ENCODE measurements at places on chromosomes 3 and 15.
A peak's percentile ranks its signal among the peaks of the same experiment; 100 is the strongest.

DNA sequence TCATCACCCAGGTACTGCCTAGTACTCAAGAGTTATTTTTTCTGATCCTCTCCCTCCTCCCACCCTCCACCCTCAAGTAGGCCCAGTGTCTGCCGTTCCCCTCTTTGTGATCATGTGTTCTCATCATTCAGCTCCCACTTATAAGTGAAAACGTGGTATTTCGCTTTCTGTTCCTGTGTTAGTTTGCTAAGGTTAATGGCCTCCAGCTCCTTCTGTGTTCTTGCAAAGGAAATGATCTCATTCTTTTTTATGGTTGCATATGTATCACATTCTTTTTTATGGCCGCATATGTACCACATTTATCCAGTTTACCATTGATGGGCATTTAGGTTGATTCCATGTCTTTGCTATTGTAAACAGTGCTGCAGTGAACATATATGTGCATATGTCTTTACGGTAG, 8.2 kb upstream of the GANC start:
- DNase-seq: no peak

GRCh38 chr15:40355976-40356585, 1.9 kb upstream of the DISP2 start:
- no peak for DNase-seq

DNA sequence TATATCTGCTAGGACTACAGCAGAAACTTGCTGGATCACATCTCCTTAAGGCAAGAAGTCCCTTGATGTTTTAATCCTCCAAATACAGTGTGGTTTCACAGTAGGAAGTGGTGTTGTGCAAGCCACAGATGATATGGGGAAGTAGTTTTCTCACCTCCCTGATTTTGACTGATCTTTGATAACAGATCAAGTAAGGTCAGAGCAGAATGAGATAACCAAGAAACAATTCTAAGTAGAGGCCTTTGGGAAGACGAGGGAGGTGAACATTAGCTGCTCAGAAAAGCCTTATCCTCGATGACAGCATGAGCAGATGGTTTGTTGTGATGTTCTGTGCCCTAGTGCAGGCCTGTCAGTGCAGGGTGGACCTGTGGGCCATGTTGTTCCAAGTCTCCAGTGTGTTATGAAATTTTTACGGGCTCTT, 61.3 kb downstream of the RIOX2 start:
- no peak for DNase-seq

DNA sequence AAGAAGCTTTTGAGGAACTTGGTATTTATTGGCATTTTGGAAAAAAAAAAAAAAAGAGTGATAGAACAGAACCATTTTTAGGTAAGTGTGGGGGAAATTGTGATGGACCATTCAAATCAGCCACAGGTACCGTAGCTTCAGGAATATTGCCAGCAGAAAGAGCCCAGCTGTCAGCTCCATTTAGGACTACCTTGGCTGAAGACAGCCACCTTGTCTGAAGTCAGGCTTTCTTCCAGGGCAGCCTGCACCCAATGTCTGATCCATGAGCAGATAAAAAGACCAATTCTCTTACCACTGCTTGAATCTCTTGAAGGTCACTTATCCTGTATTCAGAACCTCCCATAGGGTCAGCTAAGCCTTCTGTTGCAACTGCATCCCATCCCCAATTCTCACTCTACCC, 37.6 kb downstream of the SLCO3A1 start:
- no peak for DNase-seq

DNA sequence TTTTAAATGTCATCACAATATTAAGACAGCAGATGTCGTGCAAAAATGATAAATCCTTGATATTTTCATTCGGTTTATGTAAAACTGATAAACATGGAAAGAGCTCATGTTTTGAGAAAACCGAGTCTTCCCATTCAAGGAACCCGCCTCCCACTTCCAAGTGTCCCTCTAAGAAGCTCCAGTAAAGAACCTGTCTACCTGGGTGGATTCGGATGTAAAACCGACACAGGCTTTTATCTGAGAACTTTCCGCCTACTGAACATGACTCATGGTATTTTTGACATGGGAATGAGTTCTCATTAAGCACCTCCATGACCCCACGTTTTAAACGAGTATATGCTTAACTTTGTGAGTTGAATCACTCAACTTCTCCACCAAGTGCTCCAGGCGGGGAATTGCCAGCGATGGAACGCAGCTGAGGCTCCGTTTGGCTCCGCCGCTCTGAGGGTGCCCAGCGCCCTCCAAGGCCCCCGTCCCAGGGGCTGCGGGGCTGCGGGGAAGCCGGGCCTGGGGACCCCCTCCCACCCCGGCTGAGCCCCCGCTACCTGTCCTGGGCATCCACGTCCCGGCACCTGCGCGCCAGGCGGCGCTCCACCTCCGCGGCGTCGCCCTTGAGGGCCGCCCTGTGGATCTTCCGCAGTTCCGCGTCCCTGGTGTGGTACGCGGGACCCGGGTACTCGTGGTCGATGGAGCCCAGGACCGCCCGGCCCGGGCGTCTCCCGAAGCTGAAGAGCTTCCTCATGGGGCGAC, 119.9 kb downstream of the LMLN start:
- peak; percentile 26 for DNase-seq

DNA sequence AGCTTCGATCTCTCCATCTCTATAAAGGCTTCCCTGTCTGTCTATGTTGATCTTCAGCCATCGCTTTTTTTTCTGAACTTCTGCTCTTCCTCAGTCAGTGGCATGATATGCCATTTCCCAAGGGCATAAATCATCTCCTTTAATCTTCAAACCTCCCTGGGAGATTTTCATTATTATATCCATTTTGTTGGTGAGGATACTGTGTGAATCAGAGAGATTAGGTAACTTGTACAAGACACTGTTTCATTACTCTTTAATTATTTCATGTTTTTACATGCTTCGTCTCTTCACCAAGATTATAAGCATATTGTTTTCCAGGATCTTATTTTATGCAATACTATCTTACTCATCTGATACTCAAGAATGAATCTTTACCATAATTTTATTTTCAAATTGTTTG, 124.8 kb upstream of the ATP11B start:
- no peak for DNase-seq

- no peak for DNase-seq
These were observed 119.3 kb downstream of the LRRK1 start for GRCh38 chr15:101038327-101039003.

GRCh38 chr3:46867550-46867898, 4.3 kb upstream of the MYL3 start:
- DNase-seq: no peak

GRCh38 chr15:75109736-75110130, 86.3 kb downstream of the PPCDC start:
- DNase-seq: no peak

GRCh38 chr3:185741586-185741985, 83.3 kb downstream of the IGF2BP2 start:
- DNase-seq: no peak

DNA sequence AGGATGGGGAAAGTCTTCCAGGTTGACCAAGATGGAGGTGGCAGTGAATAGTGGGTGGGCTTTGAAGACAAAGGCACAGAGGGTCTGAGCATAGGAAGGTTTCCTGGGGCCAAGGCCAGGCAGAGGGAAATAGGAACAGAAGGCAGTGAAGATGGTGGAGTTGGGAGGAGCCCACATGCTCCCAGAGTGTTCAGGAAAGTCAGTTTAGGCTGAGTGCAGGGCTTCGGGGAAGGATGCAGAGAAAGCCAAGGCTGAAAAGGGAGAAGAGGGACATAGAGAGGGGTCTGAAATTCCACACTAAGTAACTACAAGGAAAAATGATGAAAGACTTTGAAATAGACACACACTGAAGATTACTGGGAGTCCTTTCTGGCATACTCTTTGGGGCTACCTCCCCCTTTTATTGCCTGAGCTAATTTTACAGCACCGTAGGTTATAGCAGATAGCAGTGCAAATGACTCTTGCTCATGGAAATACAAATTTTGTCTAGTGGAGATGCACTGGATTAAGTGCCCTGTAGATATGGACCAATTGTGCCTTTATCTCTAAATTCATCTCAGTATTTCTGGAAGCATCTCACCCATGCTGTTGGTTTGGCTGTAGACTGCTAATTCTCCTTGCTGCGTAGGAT, 3.8 kb downstream of the CX3CR1 start:
- DNase-seq: no peak

DNA sequence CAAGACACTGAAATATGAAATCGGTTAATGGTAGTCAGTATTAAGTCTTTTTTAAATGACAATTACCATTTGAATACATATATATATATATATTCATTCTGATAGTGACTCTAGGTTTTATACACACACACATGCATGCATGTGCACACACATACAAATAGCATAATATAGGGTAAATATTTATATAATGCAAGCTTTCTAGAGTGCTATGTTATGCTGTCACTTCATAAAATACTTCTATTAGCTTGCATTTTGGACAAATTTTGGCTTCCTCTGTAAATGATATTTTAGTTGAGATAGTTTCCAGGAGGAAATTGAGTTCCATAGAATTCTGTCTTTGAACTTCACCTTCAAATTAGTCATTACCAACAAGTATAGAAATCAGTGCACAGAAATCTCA, 89.9 kb upstream of the EPHA3 start:
- no peak for DNase-seq

DNA sequence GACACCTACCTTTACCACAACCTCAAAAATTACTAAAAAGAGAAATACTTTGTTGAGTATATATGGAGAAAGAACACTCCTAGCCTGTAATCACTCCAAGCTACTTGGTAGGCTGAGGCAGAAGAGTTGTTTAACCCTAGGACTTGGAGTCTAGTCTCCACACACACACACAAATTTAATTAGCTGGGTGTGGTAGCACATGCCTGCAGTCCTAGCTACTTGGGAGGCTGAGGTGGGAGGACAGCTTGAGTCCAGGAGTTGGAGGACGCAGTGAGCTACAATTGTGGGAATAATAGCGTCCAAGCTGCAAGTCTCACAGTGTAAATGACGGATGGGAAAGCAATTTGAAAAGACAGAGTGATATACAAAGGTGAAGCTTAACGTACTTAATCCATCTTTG, 50.5 kb downstream of the LDHAL6B start:
- no peak for DNase-seq

GRCh38 chr3:150798122-150798618, 35.2 kb upstream of the SIAH2 start:
- no peak for DNase-seq

DNA sequence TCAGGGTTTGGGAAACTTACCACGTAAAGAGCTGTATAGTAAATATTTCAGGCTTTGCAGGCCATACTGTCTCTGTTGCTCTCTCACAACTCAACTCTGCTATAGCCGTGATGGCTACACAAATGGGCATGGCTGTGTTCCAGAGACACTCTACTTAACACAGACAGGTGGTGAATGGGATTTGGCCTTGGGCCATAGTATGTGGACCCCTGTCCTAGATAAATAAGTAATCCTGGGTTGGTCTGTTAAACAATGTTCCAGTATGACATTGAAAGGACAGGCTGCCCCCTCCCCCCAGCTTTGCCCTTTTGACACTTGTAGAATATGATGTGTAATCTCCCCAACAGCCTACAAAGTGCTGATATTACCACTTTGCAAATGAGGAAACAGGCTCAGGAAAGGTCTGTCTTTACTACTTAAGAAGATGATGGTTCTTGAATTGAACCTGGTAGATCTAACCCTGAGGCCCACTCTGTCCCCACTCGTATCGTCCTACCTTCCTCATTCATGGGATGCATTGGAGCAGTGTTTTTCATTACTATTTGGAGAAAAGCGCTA, 38.4 kb downstream of the SLCO3A1 start:
- no peak for DNase-seq

DNA sequence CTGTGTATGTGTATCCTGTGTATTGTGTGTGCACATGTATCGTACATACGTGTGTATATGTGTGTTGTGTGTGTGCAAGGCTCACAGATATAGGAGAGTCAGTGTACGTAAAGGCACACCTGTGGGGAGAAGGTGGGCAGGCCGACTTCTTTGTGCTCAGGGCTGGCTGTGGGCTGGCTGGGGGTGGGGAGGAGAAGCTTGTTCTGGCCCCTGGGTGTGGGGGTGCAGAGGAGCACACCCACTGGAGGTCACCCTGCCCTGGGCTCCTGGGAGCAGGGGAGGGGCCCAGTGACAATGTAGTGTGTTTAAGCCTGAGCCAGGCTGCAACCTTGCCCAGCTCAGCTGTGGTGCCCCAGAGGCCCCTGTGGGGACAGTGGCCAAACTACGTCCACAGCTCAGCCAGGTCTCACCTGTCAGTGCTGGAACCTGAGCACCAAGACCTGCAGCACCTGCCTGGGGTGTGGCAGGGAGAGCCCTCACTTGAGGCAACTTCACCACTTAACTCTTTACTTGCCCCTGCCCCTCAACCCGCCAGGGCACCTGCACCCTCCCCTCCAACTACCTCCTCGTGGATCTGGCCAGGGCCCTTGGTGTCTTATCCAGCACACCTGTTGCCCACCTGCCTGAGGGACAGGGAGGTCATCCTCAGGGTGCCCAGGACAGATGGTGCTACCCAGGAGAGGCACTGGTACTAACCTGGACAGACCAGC, 2.6 kb upstream of the HHATL start:
- DNase-seq: no peak

- peak; percentile 55 for DNase-seq
These were observed 171.6 kb downstream of the SV2B start for GRCh38 chr15:91271565-91272153.

DNA sequence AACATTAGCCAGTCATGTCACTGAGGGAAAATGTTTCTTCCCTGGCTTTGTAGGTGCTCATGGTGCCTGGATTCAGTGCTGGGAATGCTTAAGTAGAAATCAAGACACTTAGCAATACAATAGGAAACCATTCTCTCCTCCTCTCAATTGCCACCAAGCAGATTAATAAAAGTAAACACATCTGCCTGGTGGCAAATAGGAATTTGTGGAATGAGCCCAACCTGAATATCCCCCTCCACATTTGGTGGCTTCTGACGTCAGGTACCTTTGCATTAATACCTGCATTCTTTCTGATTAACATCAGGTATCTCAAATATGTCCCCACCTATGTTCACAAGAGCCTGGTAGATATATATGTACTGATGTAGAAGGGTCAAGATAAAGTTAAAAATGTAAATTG, 42.7 kb downstream of the PPP2R3A start:
- DNase-seq: no peak

DNA sequence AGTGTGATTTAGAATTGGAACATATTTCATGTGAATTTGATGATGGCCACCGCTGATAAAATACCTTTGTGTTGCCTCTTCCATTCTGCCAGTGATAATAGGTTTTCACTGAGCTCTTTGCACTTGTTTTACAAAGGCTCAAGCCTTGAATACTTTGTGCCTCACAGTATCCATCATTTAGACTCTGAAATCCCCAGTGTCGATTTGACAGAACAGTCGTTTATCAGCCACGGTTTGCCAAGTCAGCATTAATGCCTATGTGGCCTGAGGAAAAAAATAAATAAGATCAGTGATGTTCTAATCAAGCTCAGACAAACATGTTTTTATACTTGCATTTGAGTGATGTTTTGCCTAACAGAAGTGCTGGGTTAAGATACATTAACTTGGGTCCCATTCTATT, 399.1 kb downstream of the RBMS3 start:
- no peak for DNase-seq

DNA sequence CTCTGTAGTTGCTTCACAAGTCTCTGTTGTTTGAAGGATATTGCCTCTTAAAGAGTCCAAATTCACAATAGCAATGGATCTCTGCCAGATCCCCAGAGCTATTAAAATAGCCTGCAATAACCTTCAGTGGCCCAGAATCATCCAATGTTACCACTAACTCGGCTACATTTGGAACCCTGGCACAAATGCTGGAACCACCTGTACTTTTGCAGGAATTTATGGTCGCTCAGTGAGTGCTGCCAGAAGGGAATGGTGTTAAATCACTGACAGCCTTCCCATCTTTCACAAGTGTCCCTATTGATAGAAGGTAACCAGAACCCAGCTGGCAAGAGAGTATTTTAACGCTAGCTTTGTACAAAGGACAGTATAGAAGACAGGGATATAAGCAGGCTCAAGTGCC, 298.8 kb upstream of the PLSCR5 start:
- no peak for DNase-seq
